ENCODE measurements at places on chromosomes 7 and 10.

- DNase-seq = peak; percentile 89
Measured at GRCh38 chr7:55526770-55527169, 45.5 kb downstream of the VOPP1 start.

GRCh38 chr7:143360788-143361551 is 1.5 kb downstream of the FAM131B start:
- DNase-seq = peak; percentile 70

GRCh38 chr10:125144693-125145623 is 15.4 kb downstream of the CTBP2 start:
- peak; percentile 78 for DNase-seq

- DNase-seq = no peak
Measured at GRCh38 chr10:117004227-117005025, 561 bp downstream of the SHTN1 start.

- DNase-seq = no peak
Measured at GRCh38 chr10:58240531-58240930, 27.2 kb downstream of the IPMK start.

- DNase-seq = no peak
Measured at GRCh38 chr10:113879691-113880090, 25.2 kb downstream of the NHLRC2 start.

- no peak for DNase-seq
Measured at GRCh38 chr7:158760936-158761335, 56.3 kb upstream of the NCAPG2 start.

- DNase-seq = no peak
Measured at GRCh38 chr7:1385086-1385808, 74.0 kb downstream of the MICALL2 start.

DNA sequence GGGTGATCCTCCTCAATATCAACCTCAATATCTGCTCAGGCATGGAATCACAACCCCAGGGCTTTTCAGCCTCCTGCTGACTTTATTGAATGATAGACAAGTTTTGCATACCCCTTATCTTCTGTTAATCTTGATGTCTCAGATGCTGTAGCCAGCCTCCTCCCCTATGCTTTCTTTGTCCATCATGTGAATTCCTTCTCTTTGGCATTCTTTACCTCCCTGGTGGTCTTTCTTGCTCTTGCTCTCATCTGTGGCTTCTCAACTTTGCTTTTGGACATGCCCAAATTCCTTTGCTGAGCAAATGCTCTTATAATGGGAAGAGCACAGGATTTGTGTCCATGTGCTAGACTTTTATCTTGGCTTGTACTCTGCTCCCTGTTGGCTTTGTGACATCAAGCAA is 73.4 kb upstream of the FAM13C start:
- DNase-seq = no peak

DNA sequence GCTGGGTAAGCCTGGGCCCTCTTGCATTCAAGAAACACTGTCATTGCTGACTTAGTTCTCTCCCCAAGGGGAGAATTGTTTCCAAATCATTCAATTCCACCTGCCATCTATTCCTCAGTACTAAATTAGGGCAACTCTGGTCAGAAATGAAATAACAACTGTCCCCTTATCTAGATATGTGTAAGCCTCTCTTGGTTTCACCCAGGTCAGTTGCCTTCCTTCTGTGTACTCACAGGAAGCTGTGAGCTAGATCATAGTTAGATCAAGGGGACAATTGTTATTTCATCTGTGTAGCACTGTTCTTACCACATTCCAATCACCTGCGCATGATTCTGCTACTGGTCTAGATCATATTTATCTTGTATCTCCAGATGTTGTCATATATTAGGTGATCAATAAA is 483.0 kb upstream of the SORCS1 start:
- DNase-seq = no peak

- peak; percentile 46 for DNase-seq
Measured at GRCh38 chr7:138001529-138002095, at the start of gene CREB3L2. TSS of gene CREB3L2 (minus strand) at chr7:138002086. CDS start at chr7:138001705, 381 bp downstream.

DNA sequence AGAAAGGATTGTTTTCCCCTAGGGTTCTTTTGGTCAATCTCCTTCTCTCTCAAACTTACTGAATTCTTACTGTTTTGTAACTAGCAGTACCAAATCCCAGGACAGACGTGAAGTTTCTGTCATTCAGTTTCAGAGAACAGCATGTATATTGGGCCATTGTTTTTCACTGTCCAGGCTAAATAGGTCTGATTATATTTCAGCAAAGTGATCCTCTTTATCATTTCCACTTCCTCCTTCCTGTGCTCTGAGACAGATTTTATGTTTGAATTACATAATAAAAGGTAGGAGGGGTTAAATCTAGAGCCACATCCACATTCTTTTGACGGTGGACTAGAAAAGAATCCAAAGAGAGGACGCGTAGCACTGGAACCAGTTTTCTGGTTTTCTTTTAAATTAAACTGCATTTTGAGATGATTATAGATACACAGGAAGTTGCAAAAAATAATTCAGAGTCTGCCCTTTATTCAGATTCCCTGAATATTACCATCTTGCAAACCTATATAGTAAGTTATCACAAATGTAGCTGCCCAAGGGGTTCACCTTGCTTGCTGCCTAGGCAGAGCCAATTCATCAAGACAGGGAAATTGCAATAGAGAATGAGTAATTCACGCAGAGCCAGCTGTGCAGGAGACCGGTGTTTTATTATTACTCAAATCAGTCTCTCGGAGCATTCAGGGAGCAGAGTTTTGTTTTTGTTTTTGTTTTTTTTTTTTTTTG is 40.1 kb downstream of the AKR1E2 start:
- DNase-seq = no peak

GRCh38 chr7:55129541-55130394 is 111.0 kb downstream of the EGFR start:
- no peak for DNase-seq

DNA sequence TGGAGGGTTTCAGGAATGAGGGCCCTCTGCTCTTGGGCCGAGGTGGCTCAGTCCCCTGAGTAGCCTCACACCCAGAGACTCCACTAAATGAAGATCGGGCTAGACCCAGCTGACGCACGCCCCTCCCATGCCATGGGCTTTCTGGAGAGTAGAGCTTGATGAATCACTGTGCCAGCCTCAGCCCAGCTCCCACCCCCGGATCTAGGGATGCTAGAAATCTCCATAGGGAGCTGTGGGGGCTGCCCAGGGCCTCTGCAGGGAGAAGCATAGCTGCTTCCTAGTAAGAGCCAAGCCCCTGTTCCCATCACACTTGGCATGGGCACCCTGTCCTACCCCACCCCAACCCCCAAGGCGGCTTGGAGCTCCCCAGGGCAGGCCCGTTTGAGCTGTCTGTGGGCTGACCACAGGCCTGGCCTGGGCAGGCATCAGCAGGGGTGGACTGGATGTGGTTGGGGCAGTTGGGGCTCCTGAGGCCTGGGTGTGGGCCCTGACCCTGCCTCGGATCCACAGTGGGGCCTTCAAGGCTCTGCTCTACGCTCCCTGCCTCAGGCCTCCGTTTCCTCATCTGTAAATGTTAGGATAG is 121.2 kb downstream of the ZMIZ1 start:
- DNase-seq = no peak

DNA sequence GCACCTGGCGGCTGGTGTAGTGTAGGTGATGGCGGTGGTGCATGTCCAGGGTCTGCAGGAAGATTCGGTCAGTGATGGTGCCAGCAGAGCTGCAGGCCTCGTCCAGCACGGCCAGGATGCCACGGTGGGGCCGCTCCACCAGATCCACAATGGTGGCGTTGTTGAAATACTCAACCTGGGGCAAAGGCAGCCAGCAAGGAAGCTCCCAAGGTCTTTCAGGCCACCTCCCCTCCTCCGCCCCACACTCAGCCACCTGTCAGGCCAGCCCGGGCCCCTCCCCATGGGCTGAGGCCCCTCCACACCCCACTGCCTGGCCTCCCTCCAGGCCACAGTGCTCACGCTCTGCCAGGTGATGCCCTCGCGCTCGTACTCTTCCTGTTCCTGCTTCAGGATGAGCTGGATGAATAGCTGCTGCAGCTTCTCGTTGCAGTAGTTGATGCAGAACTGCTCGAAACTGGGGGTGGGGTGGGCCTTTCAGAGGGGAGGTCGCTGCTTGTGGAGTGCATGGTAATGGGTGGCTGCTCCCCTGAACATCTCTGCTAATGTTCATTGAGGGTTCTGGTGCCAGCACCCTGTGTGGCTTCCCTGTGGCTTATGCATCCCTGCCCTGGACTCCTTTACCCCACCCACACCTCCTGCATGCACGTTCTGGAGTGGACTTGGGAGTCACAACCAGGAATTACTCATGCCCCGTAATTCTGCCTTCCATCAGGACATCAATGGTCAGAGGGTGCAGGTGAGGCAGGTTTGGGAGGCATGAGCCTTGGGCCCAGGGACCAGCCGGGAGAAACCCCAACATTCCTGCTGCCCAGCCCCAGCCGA is 8.9 kb downstream of the MYO1G start:
- DNase-seq = no peak

- DNase-seq = no peak
Measured at GRCh38 chr7:31874631-31875386, 187.8 kb downstream of the PPP1R17 start.

DNA sequence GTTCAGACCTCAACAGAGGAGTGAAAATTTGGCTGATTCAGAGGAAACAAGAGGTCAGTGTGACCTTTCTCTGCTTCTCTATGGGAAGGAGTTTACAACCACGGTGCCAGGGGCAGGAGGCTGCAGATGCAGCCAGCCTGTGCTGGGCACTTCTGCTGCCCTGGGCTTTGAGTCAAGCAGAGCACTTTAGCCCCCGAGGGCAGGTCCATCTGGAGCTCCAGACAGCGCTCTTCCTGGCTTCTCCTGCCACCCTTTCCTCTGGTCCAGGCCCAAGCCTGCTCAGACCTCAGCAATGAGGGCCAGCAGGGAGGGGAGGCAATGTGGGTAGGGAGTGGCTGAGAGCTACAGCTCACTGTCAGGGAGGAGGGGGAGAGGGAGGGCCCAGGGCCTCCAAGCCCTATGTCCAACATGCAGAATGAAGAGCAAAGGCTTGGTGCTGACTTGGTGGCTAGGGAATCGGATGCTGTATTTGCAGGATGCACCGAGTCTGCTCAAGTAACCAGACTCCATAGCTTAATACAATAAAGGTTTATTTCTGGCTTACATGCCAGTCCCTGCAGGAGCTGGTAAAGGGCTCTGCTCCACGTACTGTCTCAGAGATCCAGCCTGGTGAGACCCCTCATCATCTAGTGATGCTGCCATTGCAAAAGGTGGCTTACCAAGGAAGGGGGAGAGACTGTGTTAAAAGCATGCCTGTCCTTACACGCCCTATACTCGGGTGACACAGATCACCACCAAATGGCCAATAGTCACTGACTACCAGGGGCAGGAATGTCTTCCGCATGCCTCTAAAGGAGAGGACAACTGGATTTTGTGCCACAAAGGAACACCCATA is 481.6 kb downstream of the RPS24 start:
- DNase-seq = no peak

DNA sequence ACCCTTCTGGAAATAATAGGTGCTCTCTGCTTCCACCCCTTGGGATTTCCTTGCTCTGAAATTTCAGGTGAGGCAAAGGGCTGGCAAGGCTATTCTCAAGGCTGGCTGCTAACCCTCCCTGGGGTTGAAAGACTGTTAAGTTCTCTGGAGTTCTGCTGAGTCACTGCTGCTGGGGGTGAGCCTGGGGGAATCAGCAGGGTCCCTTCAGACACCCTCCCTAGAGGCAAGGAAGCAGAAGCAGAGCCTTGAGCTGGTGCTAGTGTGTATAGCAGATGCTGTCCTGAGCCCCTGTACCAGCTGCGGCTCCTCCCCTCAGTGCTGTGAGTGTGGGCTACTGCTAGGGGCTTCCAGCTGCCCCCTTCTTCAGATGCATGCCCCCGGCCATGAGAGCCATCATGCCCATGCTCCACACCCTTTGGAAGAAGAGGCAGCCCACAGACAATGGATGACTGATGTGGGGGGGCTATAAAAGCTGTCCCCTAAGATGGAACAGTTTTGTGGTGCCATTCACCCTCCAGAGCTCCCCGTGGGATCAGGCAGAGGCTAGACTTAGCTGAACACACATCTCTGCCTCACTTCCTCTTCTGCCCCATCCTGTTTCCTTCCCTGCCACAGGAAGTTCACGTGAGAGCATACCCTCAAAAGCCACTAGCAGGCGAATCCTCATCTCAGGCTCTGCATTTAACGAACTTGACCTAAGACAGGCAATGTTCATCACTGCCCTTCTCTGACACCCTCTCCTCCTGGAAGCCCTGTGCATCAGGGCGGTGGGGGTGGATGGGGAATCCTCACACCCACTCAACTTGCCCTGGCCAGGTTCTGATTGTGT is 91.8 kb downstream of the SH3PXD2A start:
- DNase-seq = peak; percentile 77

GRCh38 chr10:26138613-26139012 is 78.0 kb upstream of the GAD2 start:
- no peak for DNase-seq

- no peak for DNase-seq
Measured at GRCh38 chr10:121063744-121064143, 212.6 kb downstream of the WDR11 start.

- no peak for DNase-seq
Measured at GRCh38 chr10:13349463-13350274, 1.6 kb upstream of the SEPHS1 start.

- DNase-seq = peak; percentile 30
Measured at GRCh38 chr10:20406281-20407104, 490.6 kb downstream of the NEBL start.

GRCh38 chr10:96576277-96576980 is 10.4 kb downstream of the TM9SF3 start:
- no peak for DNase-seq

GRCh38 chr7:138460176-138460648 is at the start of gene TRIM24:
TSS of gene TRIM24 (plus strand) at chr7:138460259. CDS start at chr7:138460549, 290 bp downstream.
- no peak for DNase-seq

GRCh38 chr7:159025161-159025779 is 119.4 kb downstream of the VIPR2 start:
- no peak for DNase-seq

- DNase-seq = peak; percentile 26
Measured at GRCh38 chr10:59971915-59972314, 65.6 kb upstream of the CCDC6 start.

DNA sequence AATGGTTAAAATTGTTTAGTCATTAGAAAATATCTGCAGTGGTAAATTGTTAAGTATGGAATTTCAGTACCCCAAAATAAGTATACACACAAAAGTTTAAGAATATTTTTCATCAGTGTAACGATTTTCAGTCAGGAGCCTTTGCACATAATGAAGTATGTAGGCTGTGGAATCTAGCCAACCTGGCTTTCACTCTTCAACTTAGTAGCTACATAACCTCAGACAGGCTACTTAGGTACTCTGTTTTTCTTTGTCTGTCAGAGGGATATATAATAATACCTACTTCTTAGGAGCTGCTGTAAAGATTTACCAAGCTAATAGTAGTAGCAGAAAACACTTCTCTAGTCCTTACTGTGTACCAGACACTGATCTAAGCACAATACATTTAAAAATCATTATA is 137.5 kb downstream of the ZEB1 start:
- no peak for DNase-seq

- no peak for DNase-seq
Measured at GRCh38 chr7:128705891-128706333, 33.2 kb upstream of the CALU start.
